ENCODE measurements at places on chromosomes 4 and X.

GRCh38 chrX:28311466-28311865 is 275.8 kb upstream of the IL1RAPL1 start:
- DNase-seq, result no peak

- no peak for DNase-seq
Measured at GRCh38 chr4:31741326-31741725, 1021.2 kb downstream of the PCDH7 start.

- no peak for DNase-seq
Measured at GRCh38 chr4:11165052-11165451, 263.6 kb downstream of the HS3ST1 start.

DNA sequence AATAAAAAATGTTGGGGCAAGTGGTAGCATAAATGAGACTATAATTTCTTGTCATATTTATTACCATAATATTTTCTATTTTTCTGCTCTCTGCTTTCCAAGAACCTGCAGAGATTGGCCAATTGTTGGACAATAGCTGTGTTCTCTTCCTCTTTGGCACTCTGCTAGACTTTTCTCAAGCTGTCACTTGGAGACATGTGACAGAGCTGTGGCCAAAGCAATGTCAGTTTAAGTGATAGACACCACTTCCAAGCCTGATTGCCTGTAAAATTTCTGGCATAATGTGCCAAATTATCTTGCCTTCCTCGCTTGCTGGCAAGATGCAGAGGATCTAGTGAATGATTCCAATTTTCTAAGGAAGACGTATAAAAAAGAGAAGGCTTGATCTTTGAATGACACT is 162.2 kb upstream of the NDST4 start:
- DNase-seq, result no peak

DNA sequence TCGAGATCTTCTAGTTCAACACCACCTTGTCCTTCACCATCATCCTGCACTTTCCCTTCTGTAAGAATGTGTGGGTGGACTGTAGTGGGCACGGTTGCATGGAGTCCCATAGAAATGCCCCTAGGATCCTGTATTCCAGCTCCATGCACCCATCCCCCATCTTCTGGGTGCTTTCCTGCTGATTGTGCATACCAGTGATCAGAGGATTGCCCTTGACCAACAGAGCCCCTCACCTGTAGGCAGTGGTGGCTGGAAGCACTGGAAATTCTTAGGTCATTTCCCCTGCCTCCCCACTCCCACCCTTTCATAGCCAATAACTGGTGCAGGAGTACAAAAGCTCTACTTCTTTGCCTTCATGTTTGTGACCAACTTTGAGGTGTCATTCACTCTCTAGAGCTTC is 213.4 kb upstream of the ARSJ start:
- no peak for DNase-seq

DNA sequence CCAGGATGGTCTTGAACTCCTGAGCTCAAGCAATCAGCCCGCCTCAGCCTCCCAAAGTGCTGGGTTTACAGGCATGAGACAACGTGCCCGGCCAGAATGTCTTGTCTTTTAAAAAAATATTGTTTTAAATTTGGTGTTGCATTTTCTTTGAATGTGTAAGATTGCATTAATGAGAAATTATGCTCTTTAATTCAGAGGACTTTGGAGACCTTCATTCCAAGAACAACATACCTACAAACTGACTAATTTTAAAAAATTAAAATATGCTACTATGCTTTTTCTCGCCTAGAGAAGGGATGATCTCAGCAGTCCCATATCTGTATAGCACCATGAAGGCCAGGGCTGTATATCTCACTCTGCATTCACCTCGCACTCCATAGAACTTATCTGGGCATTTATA is 204.3 kb upstream of the SLC7A11 start:
- no peak for DNase-seq

- DNase-seq, result peak; percentile 34
Measured at GRCh38 chr4:74042681-74043080, 4.2 kb upstream of the CXCL3 start.

DNA sequence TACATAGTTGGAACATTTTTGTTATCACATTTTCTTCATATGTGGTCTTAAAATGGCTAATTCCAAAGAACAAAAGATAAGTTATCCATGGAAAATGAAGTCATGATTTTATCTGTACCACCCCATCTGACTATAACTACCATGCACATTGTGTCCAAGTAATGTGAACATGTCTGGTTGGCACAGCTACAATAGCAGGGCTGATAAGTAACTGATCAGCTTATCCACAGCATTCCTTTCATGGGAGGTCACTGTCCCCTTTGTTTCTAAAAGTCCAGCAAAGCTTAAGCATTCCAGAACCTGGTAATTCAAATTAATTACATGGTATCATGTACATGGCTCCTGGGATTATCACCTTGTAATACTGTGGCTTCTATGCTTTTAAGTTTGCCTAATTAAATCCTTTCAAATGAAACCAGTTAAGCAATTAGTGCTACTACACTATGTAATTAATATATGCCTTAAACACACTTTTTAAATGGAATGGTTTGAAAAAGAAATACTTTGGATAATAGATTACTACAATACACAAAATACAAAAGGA is 21.1 kb upstream of the SORBS2 start:
- DNase-seq, result no peak

DNA sequence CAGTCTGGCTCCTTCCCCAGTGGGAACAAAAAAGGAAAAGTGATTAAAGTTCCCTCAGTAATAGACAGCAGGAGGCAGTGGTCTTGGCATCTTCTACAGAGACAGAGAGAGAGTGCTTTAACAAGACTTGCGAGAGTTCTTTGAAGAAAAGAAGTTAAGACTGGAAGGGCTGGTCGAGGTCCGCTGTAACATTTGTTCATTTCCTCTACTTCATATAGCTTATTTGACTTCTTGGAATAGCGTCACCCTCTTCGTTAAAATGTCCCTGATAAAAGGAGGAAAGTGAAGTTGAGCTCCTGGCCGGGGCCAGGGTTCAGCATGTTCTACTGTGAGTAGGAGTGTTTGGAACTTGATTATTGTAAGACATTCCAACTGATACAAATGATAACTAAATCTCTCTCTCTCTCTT is 179.8 kb downstream of the SLIT2 start:
- DNase-seq, result no peak

- DNase-seq, result no peak
Measured at GRCh38 chr4:87213421-87214075, 6.9 kb downstream of the KLHL8 start.

GRCh38 chr4:15349531-15349935 is 78.3 kb upstream of the C1QTNF7 start:
- DNase-seq, result no peak

DNA sequence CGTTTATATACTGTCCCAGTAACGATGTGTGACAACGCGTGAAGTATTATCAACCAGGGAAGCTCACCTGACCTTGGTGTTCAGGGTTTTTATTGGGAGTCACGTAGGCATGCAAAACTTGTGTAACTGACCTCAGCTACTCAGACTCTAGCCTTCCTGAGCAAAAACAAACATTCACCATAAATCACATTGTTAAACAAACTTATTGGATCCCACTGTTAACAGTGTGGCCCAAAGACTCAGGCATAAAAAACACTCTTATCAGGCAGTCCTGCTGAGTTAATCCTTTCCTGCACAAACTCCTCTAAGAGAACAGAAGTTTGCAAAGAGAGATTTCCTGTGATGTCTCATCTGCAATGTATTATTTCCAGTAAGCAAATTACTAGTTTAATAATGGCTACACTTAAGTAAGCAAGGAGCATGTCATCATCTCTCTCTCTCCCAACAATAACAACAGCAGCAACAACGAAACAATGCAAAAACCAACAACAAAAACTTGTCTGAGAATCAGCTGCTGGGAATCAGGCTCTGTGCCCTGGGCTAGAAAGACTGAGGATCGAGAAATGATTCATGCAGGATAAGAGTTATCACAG is 12.0 kb downstream of the GAGE1 start:
- DNase-seq, result no peak

DNA sequence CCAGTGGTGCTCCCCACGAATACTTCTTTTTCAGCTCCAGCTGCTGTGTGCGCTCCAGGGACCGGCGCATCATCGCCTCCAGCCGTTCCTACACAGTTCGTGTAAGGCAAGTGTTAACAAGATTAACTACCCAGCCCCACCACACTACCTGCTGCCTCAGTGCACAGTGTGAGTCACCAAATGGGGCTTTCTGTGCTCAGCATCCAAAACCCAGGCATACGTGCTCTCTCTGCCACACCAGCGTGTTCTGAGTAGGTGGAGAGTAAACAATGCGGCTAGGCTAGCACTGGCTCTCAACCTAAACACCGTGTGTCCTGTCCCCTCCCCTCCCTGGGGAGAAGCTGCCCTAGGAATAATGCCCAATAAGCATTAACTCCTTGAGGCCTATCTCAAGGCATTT is 60.0 kb downstream of the MAP7D2 start:
- DNase-seq, result no peak

- no peak for DNase-seq
Measured at GRCh38 chr4:121734571-121734970, 30.4 kb downstream of the SMIM43 start.

DNA sequence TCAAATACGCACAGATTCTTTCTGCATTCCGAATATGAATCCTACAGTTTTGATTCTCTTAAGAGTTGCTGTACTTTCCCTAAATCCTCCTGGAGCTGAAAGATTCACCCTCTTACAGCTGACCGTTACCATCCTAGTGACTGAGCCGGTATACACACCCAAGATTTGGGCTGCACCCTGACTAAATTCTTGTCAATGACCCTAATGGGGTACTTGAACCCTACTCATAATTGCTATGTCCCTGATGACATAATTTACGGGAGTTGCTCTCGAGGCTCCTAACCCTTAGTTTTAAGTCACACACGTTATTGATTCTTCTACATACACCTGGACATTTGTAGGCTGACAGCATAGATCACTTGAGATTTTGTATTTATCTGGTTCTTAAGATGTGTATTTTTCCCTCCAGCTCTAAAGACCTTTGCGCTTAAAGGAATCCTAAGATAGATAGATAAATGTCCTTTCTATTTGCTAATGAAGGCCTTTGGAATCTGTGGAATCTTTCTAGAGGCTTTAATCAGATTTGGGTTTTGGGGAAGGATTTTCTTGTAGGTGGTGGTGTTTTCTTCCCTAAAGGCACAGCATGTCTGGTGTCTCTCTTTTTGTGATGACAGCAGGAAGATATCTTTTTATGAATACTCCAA is 37.8 kb downstream of the CLDN34 start:
- DNase-seq, result no peak

GRCh38 chr4:120829113-120829831 is 93.3 kb downstream of the PRDM5 start:
- peak; percentile 25 for DNase-seq

DNA sequence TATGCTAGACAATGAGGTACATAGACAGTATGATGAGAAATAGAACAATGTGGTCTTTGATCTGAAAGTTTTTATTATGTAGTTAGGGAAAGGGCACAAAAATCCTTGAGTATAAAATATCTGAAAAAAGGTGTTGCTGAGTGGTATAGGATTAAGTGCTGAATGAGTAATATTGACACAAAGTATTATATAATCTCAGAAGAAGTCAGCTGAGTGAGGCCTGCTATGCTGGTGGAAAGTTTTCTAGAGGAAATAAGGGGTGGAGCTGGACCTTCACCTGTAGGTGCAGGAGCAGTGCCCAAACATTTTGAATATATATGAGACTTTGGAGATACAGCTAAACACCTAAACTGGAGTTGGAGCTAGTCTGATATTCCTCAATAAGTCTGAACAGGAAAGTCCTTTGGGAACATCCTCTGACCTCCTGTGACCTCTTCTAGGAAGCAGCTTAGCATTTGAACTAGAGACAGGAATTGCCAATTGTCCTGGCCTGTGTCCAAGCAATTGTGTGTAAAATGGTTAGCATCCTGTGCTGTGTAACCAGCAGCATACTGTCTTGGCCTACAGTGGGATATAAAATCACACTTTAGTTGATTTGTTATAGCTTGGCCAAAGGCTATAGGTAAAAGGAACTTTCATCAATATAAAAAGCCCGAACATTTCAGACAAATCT is 285.3 kb downstream of the ANKRD50 start:
- no peak for DNase-seq

DNA sequence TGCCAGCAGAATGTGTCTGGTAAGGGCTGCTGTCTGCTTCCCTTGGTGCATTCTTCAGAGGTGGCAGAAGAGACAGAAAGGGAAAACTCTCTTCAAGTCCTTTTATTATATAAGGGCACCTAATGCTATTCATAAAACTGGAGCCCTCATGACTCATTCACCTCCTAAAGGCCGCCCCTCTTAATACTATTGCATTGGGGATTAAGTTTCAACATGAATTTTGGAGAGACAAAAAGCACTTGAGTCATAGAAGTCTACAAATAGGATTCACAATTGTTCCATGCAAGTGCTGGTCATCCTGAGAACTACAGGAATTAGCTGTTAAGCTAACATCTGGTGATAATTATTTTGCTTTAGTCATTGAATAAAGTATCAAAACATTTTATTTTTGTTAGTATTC is 349.5 kb downstream of the HS3ST1 start:
- DNase-seq, result no peak

- no peak for DNase-seq
Measured at GRCh38 chrX:13689741-13690211, 848 bp downstream of the RAB9A start.

GRCh38 chrX:14948691-14949090 is 75.5 kb downstream of the MOSPD2 start:
- no peak for DNase-seq

DNA sequence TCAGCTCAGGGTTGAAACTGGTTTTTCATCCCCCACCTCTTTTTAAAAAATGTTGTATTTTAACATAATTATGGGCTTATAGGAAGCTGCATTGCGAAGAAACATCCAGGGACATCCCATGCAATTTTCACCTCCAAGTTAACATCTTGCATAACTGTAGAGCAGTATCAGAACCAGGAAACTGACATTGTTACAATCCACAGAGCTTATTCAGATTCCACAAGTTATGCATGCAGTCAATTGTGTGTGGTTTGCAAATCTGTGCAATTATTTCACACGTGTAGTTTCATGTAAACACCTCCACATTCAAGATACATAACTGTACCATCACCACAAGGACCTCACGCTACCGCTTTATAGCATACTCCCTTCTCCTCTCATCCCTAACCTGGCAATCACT is 97.5 kb upstream of the GATB start:
- DNase-seq, result no peak

DNA sequence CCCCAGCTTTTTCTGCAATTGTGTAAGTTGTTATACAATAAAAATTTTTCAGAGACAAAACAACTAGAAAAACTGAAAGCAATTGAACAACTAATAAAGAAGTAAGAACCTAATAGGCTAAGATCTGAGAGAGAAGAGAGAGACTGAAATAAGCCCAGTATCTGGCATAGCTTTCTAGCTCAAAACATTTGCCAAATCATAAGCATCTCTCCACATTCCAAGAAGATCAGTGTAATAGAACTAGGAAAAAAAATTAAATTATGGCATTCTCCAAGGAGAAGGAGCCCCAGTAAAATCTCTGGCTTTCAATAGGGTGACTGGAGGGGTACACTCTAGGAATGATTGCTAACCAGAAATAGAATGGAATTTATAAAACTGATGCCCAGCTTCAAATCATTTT is 19.0 kb upstream of the PPP3CA start:
- DNase-seq, result no peak

GRCh38 chr4:56222514-56222913 is 164.8 kb downstream of the AASDH start:
- DNase-seq, result no peak
